Activated CD4-positive, alpha-beta T cell treated with anti-CD3 and anti-CD28 coated beads, Interleukin-10, Interleukin-2, amounts not matched to agents 100 ng/mL and 50 ng/mL, durations not matched to agents 16 hours and 8 hours (primary cell): ENCODE measurements at places on chromosomes 5 and 9.

GRCh38 chr5:146588331-146589027 lies 72.5 kb upstream of the GPR151 start:
- no peak for DNase-seq

- no peak for DNase-seq
Measured at GRCh38 chr5:177507596-177508220, 1.9 kb downstream of the DOK3 start.

GRCh38 chr9:3585606-3586005 lies 59.8 kb upstream of the RFX3 start:
- DNase-seq: no peak

- DNase-seq: no peak
Measured at GRCh38 chr5:91386120-91386519, 3.0 kb upstream of the ARRDC3 start.

GRCh38 chr5:873328-873727 lies 19.3 kb downstream of the BRD9 start:
- no peak for DNase-seq

DNA sequence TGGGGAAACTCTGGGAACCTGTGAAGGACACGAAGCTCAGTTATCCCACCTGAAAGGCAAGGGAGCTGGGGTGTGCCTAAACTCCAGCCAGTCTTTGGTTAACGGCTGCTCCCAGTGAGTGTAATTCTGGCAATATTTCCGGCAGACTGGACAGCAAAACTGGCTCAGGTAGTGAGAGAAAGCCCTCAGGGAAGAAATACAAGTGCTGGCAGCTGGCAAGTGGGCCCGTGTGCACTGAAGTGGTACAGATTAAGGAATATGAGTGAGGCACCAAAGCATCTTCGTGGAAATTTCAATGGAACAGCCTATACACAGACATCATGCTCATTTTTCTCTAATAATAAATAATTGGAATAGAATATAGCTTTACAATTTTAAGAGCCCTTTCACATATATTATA lies 56.2 kb downstream of the ABHD17B start:
- no peak for DNase-seq
